ENCODE measurements at places on chromosomes 1 and 21.

- DNase-seq: no peak
Observed at GRCh38 chr1:114034567-114035303, 55.5 kb downstream of the OLFML3 start.

DNA sequence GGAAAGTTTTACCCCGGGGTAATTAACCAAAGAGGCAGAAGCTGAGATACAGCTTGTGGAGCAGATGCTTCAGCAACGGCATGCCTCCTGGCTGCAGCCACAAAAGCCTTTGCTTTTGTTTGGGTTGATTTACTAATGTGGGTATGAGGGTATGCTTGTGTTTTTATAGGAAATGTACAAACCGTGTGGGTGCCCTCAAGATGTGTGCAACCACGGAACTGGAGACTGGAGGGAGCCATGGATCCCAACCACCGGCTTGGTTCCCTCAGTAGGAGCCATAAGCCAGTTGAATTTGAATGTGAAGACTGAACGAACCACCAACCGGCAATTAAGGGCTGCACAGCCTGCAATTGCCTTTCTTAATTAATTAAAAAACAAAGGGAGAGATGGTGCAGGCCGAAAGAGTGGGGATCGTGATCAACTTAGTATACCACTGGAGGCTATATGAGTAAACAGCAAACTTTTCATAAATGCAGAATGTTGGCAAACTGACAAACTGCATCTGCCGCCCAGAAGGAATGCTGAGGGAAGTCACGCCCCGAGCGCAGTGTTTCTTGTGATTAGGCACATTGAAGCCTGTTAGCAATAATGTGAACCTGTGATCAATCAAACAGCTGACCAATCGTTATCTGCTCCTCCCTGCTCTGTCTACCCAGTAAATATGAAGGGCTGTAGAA lies 104.1 kb downstream of the DISP1 start:
- DNase-seq: peak; percentile 74

DNA sequence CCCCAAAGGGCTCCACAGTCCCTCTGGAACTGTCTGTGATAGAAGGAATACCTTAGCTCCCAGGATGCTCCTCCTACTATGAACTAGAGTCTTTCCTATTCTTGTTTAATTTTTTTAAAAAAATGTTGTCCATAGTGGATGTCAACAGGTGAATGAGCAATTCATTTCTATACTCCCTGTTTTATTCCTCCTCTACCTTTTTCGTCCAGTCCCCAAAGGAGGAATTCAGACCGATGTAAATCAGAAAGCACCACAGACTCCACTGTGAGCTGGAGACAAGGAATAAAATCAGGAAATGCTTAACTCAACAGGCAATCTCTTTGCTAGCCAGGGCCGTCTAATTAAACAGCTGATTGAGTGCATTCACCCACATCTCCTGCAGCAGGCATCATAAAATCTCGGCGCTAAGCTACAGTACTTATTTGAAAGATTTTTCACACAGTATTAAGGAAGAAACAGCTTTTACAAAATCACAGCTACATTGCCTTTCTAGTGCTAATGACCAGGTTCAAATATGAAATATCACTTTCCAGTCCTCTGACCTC lies 381.6 kb downstream of the SIPA1L2 start:
- DNase-seq: no peak

GRCh38 chr1:7177438-7178146 lies 392.3 kb downstream of the CAMTA1 start:
- no peak for DNase-seq

DNA sequence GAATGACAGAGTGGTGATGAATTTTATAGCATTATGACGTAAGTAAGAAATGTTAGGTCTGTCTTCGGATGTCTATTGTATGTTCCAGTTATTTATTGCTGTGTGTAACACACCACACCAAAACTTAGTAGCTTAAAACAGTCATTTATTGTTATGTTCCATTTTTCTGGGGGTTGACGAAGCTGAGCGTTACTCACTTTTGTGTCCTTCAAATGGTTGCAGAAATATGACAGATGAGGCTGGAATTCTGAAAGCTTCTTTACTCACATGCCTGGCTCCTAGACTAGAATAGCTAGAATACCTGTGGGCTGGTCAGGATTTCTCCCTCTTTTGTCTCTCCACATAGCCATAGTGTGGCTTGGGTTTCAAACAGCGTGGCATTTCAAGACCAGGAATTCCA lies 62.1 kb upstream of the S1PR1 start:
- DNase-seq: peak; percentile 72

- no peak for DNase-seq
Observed at GRCh38 chr1:210689826-210690225, 361.1 kb downstream of the HHAT start.

GRCh38 chr21:35908311-35909078 lies 151.8 kb downstream of the SETD4 start:
- no peak for DNase-seq

GRCh38 chr1:178055779-178056471 lies 38.0 kb upstream of the RASAL2 start:
- DNase-seq: peak; percentile 32

DNA sequence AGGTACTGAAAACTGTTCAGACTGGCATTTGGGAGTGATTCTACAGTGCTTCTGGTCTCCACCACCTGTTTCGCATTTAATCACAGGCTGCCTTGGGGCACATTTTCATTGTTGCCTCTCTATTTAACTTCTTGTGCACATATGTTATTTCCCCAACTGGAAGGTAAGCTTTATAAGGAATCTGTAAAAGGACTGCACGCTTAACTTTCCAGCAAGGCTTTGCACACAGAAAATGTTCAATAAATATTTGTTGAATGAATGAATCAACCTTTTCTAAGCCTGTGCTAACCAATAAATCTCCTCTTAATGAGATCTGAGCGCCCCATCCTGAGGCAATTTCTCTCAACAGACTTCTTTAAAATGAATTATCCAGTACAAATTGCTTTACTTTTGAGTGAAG lies 84.3 kb upstream of the ARHGAP29 start:
- DNase-seq: peak; percentile 63

- DNase-seq: no peak
Observed at GRCh38 chr1:59979666-59980065, 53.1 kb upstream of the CYP2J2 start.

GRCh38 chr21:44812640-44813039 lies 5.2 kb downstream of the SUMO3 start:
- DNase-seq: no peak

DNA sequence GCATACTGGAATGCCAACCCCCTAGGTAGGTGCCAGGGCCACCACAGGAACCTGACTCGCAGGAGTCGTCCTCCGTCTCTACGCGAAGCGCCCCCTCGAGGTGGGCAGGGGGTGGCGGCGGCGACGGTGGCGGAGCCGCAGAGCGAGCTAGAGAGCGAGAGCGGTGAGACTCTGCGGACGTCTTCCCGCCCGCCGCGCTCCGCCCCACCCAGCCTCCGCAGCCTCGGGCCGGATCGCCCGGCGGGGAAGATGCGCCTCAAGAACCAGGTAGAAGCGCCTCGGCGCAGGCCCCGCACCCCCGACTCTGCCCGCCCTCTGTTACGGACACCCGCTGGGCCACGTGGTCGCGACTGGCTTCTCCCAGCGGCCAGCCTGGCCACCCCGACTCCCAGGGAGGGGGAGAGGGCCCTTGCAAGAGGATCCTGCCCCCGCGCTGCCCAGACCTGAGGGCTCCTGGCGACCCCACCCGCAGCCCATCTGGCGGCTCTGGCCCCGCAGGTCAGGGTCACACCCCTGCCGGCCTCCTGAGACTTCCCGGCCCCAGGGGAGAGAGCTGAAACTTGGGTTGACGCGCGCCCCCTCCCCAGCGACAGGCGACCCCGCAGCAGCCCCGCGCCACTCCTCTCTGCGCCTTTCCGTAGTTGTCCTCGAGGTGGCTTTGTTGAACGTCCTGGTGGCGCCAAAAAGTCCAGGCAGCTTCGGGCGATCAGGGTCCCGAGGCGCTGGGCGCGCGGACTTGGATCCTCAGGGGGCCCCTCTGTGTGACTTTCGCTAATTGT lies 24.4 kb upstream of the AGBL4 start:
- DNase-seq: no peak

- DNase-seq: no peak
Observed at GRCh38 chr1:28265577-28265976, 6.3 kb downstream of the SESN2 start.

DNA sequence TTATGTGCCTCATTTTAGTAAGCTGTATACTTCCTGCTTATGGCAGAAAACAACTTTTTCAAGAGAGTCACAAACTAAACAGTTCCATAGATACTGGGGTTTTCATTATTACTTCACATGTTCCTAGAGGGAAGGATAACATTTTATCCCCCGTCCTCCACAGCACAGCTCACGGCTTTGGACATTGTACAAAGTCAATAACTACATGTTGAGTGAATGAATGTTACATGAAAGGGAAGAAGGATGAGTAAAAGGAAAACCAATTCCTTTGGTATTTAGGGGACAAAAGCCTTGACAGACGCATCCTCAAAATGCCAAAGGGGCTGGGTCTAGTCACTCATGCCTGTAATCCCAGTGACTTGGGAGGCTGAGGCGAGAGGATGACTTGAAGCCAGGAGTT lies 14.8 kb downstream of the PI4KB start:
- DNase-seq: peak; percentile 42

- DNase-seq: peak; percentile 45
Observed at GRCh38 chr1:21742578-21742977, 40.4 kb downstream of the USP48 start.

GRCh38 chr1:156413391-156414246 lies 44.6 kb downstream of the RHBG start:
- no peak for DNase-seq

DNA sequence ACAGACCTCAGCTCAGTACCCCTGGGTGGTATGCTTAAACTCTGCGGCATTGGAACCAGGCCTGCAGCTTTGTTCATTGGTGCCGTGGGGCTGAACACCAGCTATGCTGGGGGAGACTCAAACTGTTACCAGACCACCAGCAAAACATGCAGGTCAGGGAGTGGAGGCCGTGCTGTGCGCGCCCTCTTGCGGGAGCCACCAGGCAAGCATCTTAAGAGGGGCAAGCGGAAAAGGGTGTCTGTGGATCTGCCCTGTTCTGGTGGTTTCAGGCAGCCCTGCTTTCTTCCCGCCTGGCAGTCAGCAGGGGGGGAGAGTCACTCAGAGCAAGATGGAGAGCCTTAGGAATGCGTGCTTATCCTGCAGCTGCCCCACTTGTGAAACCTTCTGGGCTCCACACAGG lies 276.9 kb upstream of the ZRANB2 start:
- no peak for DNase-seq

GRCh38 chr1:112905395-112906149 lies 50.4 kb downstream of the SLC16A1 start:
- no peak for DNase-seq

DNA sequence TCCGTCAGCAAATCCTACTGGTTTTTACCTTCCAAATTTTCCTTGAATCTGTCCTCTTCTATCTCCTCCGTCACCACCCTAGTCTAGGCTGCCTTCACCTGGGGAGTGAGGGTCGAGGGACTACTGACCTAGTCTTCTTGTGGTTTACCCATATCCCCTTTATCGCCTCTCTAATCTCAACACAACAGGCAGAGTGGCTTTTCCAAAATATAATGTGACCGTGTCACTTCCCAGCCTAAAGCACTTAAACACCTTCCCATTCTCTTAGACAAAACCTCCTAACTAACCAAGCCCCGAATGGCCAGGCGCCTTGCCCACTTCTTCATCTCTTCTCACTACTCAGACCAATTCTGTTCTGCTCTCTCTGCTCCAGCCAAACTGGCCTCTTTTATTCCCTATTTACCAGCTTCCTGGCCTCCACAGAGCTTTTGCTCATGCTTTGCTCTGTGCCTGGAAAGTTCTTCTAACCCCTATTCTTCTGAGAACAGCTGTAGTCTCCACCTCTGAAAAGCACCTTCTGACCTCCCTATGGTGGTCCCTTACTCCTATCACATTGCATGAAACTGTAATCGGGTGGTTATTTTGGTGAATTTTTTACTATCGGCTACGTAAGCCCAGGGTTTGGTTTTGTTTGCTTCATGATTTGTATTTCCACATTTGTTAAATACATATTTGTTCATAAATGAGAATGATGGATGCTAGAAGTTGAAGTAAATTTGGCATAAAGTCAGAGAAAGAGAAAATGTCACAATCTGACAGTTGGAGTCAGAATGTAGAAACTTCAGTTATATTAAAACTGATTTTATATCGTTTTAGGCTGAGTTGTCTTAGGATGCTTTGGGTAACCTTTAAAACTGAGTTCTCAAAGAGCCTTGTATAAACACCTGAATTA lies 1.2 kb upstream of the NBPF1 start:
- DNase-seq: no peak

DNA sequence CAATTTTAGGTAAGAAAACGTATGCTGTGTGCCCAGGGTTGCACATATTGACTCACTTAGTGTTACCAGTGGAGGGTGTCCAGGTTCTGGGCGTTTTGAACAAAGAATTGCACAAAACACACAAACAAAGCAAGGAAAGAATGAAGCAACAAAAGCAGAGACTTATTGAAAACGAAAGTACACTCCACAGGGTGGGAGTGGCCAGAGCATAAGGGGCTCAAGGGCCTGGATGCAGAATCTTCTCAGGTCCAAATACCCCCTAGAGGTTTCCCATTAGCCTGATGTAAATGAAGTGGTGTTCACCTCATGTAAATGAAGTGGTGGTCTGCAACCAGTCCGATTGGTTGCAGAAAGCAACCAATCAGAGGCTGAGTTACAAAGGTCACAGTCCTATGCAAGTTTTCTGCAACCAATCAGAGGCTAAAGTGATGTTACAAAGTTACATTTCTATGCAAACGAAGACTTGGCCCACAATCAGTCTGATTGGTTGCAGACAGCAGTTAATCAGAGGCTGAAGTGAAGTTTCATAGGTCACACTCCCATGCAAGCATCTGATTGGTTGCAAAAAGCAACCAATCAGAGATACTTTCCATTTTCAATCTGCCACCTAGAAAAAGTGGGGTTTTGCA lies 228.3 kb downstream of the ST6GALNAC3 start:
- DNase-seq: peak; percentile 60

- peak; percentile 43 for DNase-seq
Observed at GRCh38 chr1:190168116-190168892, 309.4 kb downstream of the BRINP3 start.

DNA sequence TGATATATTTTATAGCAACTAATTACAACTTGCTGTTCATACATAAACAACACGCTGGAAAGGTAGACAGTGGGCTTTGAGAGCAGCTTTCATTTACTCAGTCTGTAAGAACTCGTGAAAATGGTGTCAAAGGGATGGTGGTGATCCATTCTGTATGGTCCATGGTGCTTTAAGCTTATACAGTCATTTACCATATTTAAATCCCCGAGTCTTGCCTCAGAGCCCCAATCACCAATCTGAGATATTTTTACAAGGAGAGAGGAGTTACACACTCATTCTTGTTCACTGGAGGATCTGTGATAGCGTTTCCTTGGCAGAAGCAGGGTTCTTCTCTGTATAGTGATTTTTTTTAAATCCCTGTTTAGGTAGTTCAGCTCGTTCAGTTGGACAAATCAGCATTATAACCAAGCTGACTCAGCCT lies 694.6 kb downstream of the USP25 start:
- DNase-seq: no peak

- no peak for DNase-seq
Observed at GRCh38 chr1:174051956-174052355, 29.8 kb upstream of the RC3H1 start.

GRCh38 chr1:244075247-244075722 lies 24.2 kb downstream of the ZBTB18 start:
- no peak for DNase-seq

All from adipocyte (in vitro differentiated cells).